ENCODE measurements at places on chromosomes 6 and 20.

DNA sequence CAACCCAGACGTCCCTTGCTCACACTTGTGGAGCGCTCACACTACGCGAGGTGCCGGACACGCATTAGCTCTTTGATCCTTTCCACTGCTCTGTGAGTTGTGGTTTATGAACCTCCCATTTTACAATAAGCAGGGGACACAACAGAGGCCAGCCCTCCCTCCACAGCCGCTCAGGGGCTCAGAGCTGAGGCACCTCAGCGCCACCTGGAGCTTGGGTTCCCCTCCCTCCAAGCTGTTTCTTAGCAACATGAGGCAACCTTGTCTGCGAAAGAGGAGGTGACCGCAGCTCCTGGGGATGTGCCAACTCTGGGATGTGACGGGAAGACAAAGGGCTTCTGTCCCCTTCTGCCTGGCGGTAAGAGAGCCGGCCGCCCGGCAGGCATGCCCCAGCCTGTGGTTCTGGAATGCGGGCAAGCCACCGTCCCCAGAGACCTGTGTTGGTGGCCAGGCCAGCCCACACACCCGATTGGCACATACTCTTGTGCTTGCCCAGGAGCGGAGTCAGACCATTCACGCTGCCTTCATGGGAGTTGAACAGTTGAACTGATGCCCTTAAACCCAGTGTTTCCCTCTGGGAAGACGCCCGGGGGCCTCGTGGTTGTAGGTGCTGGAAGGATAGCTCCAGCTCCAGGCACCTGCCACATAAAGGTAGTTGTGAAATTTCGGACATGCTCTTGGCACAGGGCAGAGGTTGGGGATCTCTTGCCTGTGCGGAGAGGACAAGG lies 44.5 kb downstream of the RBM38 start:
- DNase-seq: peak; percentile 68

DNA sequence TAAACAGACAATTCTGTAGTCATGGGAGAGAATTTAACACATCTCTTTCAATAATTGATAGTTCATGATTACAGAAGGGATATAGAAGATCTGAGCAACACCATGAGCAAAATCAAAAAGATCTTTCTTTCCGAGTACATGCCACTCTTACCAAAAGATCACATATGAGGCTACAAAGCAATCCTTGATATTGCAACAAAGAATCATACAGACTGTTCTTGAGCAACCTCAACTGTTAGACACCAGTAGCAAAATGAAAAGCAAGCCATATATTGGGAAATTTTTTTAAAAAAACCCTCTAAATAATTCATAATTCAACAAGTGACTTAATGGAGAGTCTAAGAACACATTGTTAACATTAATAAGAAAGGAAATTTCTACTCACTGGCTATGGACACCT lies 3.6 kb upstream of the CD83 start:
- DNase-seq: peak; percentile 45

- peak; percentile 56 for DNase-seq
These were observed 8.9 kb downstream of the FBXO5 start for GRCh38 chr6:152973916-152974315.

DNA sequence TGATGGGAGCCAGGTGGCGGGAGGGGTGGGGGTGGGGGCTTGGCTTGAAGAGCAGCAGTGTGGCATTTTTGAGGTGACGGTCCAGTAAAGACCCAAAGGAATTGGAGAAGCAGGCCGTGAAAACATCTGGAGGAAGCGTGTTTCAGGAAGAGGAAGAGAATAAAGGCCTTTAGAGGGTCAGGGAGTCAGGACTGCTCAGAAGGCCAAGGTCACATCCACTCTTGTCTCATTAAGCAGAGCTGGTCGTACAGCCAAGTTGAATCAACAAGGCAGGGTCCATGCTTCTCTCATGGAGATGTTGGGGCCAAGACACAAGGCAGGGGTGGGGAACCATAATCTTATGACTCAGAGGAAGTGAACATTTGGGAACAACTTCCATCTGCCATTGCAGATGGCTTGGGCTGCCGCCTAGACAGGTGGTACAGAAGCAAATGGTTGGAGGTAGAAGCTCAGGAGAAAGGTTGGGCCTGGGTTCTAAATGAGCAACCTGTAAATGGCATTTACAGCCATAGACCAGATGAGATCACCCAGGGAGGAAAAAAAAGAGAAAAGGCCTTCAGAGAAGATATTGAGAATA lies 179.6 kb downstream of the TTLL2 start:
- DNase-seq: no peak

GRCh38 chr6:18431581-18431980 lies 44.4 kb downstream of the RNF144B start:
- no peak for DNase-seq

DNA sequence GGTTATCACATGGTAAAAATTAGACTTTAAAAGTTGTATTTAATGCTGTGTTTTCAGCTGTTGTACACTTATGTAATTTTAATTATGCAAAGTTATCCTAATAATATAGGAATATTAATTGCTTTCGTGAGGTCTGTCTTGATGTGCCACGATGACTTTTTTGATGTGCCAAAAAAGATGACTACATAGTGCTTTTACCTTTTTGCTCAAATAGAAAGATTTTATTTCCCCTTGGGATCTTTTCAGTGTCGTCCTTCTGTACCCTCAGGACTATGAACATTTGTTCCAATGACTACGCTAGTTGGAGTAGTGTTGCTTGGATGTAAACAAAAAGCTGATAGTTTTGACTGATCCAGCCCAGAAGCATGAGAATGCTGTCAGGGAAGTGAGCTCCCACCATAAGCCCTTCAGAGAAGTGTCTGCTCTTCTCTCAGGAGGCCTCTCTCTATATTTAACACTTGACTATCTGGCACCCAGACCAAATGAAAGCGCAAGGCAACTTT lies 1.2 kb upstream of the CD164 start:
- no peak for DNase-seq

- no peak for DNase-seq
These were observed 21.8 kb downstream of the PKHD1 start for GRCh38 chr6:52065621-52066020.

DNA sequence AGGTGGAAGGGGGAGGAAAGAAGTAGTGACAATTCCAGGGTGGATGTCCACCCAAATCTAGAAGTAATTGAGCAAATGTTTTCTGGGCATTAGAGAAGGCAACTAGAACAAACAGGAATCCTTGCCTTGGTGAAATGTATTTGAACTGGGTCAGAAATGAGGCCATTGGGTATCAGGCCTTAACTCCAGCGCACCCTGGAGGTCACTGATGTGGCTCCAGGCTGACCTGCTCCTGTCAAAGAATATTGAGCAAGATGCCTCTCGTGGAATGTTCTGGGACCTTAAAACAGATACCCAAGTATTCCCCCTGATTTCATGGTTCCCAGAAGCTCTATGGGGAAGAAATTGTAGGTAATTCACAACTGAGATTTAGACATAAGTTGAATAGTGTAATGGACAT lies 6.9 kb downstream of the HLA-DPB1 start:
- DNase-seq: peak; percentile 78

- DNase-seq: peak; percentile 84
These were observed 87.5 kb downstream of the ZFP64 start for GRCh38 chr20:52103913-52104545.

- DNase-seq: peak; percentile 44
These were observed 29.5 kb downstream of the RBM38 start for GRCh38 chr20:57420571-57421252.

DNA sequence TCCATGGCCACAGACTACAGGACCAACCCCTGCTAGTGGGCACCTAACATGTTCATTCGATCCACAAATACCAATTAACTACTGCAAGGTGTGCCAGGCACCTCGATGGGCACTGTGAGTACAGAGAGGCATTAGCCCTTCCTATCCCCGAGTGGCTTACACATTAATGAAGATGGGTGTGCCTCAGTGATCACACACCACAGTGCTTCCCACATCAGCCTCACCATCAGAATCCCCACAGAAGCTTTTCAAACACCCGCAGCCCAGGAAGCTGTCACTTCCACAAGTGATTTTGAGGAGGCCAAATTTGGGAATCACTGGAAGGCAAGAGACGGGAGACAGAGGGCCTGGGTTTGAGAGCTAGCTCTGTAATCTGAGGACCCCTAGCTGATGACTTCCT lies 23.7 kb downstream of the EZR start:
- DNase-seq: no peak

- no peak for DNase-seq
These were observed 2.0 kb upstream of the CAPN11 start for GRCh38 chr6:44156494-44157151.

All from hematopoietic multipotent progenitor cell treated with erythropoietin and hydrocortisone succinate and interleukin-3 and kit ligand, for 4 days (in vitro differentiated cells).